ENCODE measurements at places on chromosomes 1 and 21.

GRCh38 chr1:178143730-178144690 lies 50.1 kb downstream of the RASAL2 start:
- DNase-seq = no peak

DNA sequence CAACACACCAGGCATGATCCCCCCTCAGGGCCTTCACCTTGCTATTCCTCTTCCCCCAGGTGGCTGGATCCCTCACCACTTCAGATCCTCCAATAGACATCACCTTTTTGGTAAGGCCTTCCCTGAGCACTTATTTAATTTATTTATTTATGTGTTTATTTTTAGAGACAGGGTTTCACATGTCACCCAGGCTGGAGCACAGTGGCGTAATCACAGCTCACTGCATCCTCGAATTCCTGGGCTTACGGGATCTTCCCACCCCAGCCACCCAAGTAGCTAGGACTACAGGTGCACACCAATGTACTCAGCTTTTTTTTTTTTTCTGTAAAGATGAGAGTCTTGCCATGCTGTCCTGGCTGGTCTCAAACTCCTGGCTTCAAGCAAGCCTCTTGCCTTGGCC lies 17.2 kb downstream of the KCNN3 start:
- DNase-seq = no peak

- DNase-seq = no peak
These were observed 529 bp upstream of the LUZP1 start for GRCh38 chr1:23169195-23169575.

GRCh38 chr1:215400741-215401140 lies 166.4 kb upstream of the KCTD3 start:
- no peak for DNase-seq

DNA sequence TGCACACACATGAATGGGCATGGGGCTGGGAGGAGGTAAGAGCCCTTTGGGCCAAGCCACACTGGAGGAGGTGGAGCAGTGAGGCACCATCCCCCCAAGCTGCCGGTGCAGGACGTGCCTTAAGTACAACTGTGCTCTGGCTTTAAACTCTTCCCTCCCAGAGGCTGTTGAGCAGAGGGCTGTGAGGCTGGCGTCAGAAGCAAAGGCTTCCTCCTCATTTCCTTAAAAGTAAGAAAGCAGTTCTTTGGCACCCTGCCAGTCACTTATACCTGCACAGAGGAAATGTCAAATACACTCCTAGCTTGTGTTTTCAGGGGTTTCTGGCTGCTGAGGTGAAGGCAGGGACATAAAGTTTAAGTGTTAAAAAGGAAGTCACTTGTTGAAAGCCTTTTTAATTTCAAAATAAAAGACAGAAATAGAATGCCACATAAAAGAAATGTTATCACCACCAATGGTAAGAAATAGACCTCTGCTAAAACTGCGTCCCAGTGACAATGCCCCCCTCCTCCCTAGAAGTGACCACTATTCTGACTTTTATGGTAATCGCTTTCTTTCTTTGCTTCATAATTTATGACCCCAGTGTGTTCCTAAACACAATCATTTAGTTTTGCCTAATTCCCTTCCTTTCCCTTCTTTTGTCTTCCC lies 33.0 kb downstream of the LAMC2 start:
- DNase-seq = no peak

DNA sequence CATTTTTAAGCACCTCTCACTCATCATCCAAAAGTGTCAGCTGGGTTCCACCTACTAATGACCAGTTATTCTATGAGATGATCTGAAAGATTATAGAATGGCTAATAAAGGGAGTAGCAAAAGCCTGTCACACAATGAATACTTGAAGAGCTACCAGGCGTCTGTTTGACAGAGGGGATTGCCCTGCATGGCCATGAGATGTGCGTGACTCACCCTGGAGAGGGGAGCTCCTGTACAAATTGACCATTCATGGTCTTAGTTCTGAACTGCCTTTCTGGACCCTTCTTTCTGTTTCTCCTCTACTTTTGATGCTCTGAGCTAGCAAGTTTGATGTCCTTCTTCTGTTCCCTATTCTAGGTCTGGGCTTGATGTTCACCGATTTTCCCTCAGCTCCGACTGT lies 85.2 kb upstream of the ABCD3 start:
- no peak for DNase-seq

GRCh38 chr1:41408691-41409090 lies 47.5 kb downstream of the FOXO6 start:
- no peak for DNase-seq

DNA sequence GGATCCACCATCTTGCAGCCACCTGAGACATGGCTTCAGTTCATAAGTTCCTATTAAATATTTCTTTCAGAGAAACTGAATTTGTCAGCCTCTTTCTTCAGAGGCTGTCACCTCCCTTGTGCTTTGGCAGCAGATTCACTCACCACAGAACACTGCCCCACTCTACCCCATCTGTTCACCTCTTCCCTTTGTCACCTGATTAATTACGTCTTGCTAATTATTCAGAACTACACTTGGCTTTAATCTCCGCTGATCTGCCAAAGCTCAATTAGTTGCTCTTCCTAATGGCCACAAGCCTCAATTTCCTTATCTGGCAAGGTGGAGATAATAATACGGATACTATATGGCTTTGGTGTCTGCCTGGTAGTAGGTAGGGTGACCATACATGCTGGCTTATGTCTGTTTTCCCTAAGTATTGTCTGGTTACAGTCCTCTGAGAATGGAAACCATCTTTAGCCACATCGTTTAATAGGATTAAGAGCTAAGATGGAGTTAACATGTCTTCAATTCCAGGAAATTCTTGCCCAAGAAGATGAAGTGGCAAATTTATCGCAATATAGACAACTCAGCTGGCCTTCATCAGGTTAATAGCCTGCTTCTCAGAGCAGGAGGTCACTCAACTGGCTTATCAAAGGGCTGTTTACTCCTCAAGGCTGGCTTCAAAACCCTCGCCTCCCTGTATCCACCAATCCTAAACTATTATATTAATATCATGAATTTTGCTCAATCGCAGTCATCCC lies 58.2 kb upstream of the ADAR start:
- no peak for DNase-seq

GRCh38 chr1:192998536-192998935 lies 60.6 kb downstream of the UCHL5 start:
- DNase-seq = no peak

GRCh38 chr1:55690366-55690765 lies 475.2 kb upstream of the USP24 start:
- DNase-seq = no peak

- no peak for DNase-seq
These were observed 95.7 kb downstream of the FASLG start for GRCh38 chr1:172754609-172755008.

GRCh38 chr1:208066583-208066982 lies 155.7 kb upstream of the CD34 start:
- no peak for DNase-seq

DNA sequence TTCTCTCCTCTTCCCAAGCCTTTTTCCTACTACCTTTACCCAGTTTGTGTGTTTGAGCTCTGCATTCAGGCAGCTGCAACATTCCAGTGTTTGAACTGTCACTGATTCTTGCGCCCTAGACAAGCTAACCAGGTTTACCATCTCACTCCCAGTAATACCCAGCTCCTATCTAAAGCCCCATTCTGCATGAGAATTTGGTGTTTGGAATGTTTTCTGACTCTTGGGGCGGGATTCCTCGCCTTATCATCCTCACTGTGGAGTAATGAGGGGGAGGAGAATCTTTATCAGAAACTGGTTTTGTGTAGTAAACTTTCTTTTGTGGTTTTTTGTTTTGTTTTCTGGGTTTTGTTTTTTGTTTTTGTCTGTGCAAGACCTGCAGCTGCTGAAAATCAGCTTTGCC lies 36.5 kb downstream of the NCF2 start:
- no peak for DNase-seq

GRCh38 chr1:20355828-20356735 lies 65.4 kb downstream of the VWA5B1 start:
- DNase-seq = no peak

DNA sequence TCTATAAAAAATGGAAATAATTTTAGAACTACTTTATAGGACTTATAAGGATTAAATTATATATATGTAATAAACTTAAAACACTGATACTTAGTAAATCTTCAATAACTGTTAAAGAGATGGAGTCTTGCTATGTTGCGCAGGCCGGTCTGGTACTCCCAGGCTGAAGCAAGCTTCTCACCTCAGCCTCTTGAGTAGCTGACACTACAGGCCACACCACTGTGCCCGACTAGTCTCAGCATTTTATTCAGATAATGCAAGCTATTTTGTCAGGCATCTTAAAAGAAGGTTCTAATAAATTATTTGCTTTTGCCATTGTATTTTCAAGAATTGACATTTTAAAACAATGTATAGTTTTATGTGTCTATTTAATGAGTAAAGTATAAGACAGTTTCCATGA lies 20.8 kb downstream of the CNST start:
- DNase-seq = no peak

- DNase-seq = no peak
These were observed 35.6 kb downstream of the IL23R start for GRCh38 chr1:67201891-67202290.

GRCh38 chr1:162541619-162542141 lies 19.8 kb upstream of the UAP1 start:
- DNase-seq = no peak

DNA sequence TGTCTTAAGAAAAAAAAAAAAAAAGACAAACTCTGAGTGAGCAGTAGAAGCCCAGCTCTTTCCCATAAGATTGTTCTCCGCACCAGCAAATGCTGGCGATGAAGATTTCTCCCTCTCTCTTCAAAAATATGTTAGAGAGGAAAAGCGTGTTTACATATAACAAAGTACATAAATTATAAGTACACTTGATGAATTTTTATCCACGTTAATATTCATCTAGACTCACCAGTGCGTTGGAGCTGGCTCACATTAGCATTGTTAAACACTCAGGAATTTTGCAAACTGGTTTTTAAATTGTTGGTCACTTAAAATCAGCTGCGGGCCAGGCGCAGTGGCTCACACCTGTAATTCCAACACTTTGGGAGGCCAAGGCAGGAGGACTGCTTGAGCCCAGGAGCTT lies 56.0 kb downstream of the RUNX3 start:
- DNase-seq = no peak

- no peak for DNase-seq
These were observed 10.0 kb upstream of the TGFBR3 start for GRCh38 chr1:91895832-91896556.

DNA sequence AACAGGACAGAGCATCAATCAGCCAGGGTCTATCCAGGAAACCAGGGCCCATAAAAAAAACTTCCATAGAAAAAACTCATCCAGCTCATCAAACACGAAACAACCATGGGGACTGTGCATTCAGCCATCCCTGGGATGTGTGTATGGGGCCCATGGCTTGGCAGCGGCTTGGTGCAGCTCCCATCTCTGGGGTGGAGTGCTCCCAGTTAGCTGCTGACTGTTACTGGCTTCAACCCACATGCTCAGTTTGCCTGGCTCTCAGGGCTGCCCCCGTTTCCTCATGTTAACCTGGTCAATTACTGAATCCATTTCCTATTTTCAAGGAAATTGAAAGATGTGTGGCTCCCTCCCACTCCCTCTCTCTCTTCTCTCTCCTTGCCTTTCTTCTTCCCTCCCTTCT lies 37.3 kb upstream of the STUM start:
- DNase-seq = no peak

GRCh38 chr1:9361630-9362260 lies 69.1 kb downstream of the SPSB1 start:
- no peak for DNase-seq

DNA sequence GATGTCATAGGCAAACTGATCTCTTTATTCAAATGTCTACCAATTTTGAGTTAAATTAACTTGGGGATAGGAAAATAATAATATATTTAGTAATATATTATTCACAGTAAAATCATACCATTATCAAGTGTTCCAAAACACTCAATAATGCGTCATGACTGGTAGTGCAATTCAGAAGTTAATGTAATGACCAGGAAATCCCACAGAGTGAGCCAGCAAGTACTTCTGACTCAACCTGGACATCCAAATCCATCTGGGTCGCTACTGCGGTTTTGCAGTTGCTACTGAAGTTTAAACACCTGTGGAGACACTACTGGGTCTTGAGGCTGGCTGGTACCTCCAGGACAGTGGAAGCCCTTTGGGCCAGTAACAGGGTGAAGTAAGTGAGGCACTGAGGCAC lies 44.8 kb downstream of the DPYD start:
- no peak for DNase-seq

DNA sequence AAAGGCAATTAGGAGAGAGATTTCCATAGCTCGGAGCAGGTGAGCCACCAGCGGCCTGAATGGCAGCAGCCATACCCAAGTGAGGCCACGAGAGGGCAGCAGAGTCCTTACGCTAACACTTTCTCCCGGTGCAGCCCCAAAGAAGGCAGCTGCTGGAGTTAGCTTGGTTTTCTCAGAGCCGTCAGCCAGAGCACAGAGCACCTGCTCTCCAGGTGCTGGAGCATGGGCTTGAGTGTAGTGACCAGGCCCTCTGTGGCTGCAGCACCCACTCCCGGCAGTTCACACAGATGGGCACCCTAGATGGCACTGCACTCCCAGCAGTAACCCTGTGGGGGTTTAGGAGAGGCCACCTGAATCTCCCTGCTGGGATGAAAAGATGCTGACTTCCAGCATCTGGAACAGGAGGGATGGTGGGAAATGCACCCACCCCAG lies 45.8 kb downstream of the TMCC2 start:
- DNase-seq = peak; percentile 97

DNA sequence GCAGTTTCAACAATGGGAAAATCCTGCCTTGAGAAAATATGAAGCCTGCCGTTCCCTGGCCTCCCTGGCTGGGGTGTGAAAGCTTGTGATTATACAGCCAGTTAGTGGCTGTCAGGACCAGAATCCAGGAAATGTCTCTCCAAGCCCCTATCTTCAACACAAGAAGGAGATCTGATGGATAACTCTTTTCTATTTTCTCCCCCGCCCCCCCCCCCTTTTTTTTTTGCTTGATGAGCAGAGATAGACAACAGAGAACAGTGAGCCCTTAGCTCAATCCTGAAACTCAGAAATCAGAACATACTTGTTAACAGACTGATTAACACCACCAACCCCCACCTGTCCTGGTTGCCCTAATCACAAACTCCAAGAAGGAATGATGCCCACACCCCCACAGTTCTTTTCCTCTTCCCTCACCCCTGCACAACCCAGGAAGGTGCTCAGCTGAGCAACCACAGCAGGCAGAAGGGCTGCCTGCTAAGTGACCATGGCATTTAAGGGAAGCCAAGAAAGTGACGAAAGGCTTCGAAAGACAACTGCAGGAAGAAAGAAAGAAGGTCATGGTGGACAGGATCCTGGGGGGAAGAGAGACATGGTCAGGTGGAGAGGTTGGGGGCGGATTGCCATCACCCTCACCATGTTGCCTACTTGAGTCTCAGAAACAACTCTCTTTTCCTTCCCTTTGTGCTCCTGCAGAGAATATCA lies 12.3 kb upstream of the DENND2D start:
- no peak for DNase-seq

- DNase-seq = no peak
These were observed 41.4 kb upstream of the LMX1A start for GRCh38 chr1:165397944-165398343.

GRCh38 chr21:36846631-36847030 lies 119.8 kb downstream of the HLCS start:
- DNase-seq = no peak

GRCh38 chr21:32403201-32403777 lies 9.2 kb upstream of the EVA1C start:
- DNase-seq = no peak

All from NCI-H187 treated with DMSO at 0.1 percent for 48 hours (cell line).